ENCODE measurements at places on chromosomes 4 and X. TPM values are rescaled to one million over a fixed set of nuclear protein-coding genes. Genes with fewer than 3 reads are reported as not detected.

HSD17B13 gene
- total RNA-seq = 0.18 TPM

CENPE gene
- total RNA-seq = 0.31 TPM

DNA sequence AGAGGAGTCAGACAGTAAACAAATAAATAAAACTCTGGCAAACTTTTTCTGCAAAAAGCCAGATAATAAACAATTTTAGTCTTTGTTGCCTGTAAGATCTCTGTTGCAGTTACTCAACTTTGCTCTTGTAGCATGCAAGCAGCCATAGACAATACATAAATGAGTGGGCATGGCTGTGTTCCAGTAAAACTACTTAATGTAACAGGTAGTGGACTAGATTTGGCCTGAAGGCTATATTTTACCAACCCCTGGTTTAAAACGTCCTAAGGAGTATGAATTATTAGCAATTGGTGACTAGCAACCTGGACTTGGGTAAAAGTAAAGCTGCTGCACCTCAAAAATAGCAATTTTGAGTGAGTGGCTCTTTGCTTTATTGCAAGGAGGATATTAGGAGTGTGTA lies 30.9 kb downstream of the SLAIN2 start:
- no peak for DNase-seq

GRCh38 chr4:19063662-19064061 lies 1042.1 kb upstream of the LCORL start:
- DNase-seq = no peak

DNA sequence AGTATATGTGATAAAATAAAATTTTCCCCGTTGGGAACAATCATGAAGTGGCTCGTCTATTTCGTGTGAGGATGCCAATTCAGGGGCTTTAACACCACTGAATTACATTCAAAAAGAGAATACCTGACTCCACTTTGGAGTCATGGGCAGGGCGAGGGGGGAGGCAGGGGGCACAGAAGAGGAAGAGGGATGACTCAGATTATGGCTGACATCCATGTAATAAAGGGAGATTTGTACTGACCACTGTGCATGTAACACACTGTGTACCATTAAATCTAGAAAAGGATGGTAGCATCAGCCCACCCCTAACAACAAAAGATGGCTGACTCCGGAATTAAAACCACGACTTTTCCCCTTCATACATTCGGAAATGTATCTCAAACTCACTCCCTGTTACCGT lies 1.3 kb downstream of the SLC9A7 start:
- DNase-seq = no peak

DNA sequence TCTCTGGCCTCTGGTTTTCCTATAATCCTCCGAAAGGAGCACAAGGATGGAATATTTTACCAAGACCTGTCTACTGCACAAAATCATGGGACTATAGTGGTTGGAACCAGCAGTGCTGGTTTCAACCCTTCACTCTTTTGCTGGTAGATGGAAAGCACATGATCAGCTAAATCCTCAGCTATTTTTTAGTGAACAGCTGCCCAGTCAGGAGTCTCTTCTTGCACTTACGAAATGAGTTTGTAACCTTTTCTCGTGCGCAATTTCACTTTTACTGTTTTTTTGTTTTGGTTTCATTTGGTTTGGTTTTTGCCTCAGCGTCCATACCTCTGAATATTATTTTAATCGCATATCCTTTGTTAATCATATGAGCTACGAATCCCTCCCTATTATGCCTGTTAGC lies 418.5 kb upstream of the CPEB2 start:
- no peak for DNase-seq

GRCh38 chr4:109877400-109877799 lies 29.5 kb downstream of the LRIT3 start:
- DNase-seq = no peak

- peak; percentile 23 for DNase-seq
These were observed 386.7 kb downstream of the SPRY1 start for GRCh38 chr4:123783151-123783790.

DNA sequence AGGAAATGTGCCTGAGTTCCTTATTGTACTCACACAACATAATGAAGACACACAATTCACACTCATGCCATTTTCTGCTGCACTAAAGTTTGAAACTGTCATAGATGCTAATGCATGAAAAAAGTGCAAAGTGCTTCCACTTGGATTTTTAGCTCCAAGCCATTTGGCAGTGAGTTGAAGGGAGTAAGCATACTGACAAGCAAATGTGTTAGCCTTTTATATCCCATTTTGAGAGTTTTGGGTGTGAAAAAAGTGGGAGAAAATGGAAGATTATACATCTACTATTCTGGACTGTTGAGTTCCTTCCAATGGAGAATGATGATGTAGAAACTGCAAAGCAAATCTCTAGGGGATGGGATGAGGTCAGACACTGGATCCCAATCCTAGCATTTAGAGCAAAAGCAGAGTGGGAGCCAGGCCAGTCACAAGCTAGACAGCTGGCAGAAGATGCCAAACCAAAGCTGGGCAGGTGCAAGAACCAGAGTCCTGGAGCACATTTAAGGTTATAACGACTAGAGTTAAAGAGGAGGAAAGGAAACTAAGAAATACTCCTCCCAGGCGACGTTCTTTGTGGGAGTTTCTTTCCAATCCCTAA lies 216.8 kb downstream of the FBXO8 start:
- DNase-seq = peak; percentile 22

GRCh38 chr4:147160908-147161513 lies 215.3 kb upstream of the TTC29 start:
- no peak for DNase-seq

AMER1 gene
- 3.8 TPM for total RNA-seq

- no peak for DNase-seq
These were observed 37.8 kb downstream of the PPM1K start for GRCh38 chr4:88246600-88246999.

DNA sequence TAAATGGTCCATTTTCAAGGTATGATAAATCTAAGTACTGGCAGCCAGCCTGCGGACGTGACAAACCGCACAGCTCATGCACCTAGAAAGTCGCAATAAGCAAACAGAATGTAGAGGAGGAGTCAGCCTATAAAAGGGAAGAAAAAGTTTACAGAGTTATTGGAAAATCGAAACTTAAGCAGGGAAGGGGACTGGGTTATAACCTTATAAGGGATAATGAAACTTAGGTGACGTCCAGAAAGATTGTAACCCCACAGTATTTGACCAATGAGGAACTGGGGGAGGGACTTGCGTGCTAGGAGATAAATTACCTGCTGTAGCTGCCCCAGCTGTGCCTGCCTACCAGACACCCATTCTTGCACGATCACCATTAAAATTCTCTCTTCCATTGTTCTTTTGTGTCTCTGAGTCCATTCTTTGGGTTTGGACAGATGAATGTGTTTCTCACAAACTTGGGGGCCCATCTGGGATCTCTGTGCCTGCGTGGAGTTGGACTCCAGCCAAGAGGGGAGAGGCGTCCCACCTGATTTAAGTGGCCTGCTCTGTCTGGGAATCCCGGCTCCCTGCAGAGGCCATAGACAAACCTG lies 61.0 kb downstream of the ZCCHC12 start:
- no peak for DNase-seq

BEND4 gene
- total RNA-seq = not detected

DNA sequence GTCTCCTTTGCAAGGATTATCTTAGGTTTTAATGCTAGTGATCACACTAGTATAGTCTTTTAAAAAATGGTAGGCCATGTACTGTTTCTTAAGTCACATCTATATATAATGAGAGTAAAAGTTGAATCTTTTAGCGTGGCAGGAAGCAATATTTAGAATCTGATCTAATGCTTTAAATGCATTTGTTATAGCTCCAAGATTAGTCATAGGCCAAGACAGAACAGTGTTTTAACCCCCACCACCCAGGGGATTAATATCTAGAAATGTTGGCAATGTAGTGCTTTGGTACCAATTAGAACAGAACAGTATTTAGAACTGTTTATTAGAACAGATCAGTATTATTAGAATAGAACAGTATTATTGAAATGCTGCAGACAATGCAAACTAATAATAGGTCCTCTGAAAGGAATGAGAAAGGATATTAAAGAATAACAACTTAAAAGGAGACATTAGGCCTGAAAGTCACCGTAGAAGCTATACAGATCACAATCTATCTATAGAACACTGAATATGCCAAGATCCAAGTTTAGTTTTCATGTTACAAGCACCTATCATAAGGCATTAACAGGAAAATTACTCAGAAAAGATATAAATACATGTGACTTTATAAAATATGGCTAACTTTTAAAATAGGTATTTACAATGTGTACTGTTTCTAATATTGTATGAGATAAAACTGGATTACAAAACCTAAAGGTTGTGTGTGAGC lies 146.2 kb downstream of the NPNT start:
- no peak for DNase-seq

DNA sequence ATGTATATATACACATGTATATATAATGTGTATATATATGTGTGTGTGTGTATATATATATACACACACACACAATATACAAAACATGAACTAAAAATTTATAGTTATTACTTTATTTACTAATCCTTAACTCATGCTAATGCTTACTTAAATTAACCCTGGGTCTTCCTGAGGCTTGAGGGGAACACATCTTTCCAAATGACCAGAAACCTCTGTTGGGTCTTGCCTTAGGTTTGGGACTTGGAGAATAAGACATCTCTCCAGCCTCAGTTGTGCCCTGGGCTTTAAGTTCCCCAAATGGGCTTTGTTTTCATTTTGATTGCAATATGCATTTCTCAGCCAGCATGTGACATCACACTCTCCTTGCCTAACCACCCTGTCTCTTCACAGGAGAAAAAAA lies 7.7 kb downstream of the GEMIN8 start:
- no peak for DNase-seq

GRCh38 chr4:147334478-147334877 lies 146.4 kb upstream of the EDNRA start:
- no peak for DNase-seq

Measured in left cardiac atrium (tissue), 4 donors.